ENCODE measurements at places on chromosomes 1 and 21.

DNA sequence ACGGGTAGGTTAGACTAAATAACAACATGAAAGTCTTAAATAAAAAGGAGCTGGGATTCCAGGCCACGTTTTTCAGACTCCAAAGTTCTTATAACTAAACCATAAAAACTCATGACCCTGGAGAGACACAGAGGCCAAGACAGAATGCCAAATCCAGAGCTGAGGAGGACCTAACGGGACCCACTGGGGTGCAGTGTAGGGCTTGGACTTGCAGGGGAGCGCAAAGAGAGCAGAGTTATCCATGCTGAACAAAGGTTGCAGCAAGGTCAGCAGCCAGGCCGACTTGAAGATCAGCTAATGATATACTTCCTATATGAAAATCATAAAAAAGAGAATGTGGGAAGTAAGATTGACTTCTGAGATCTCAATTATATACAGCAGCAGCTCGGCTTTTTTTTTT, 237.1 kb downstream of the TM2D1 start:
- peak; percentile 36 for DNase-seq

GRCh38 chr1:150582371-150582770, 3.0 kb upstream of the MCL1 start:
- no peak for DNase-seq

GRCh38 chr1:191696354-191696753, 461.9 kb upstream of the RGS18 start:
- no peak for DNase-seq

- DNase-seq = no peak
These were observed 33.2 kb downstream of the KIRREL1 start for GRCh38 chr1:158026651-158027050.

GRCh38 chr1:85626818-85627217, 46.3 kb downstream of the CCN1 start:
- DNase-seq = no peak

- DNase-seq = no peak
These were observed 23.9 kb downstream of the PALMD start for GRCh38 chr1:99669821-99670220.

DNA sequence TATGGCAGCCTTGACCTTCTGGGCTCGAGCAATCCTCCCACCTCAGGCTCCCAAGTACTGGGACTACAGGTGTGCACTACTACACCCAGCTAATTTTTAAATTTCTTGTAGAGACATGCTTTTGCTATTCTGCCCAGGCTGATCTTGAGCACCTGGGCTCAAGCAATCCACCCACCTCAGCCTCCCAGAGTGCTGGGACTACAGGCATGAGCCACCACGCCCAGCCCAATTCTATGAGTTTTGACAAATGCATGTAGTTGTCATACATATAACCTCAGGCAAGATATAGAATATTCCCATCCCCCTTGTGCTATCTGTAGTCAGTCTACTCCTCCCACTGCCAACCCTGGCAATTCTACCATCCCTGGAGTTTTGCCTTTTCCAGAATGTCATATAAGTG, 38.7 kb upstream of the TTC22 start:
- no peak for DNase-seq

DNA sequence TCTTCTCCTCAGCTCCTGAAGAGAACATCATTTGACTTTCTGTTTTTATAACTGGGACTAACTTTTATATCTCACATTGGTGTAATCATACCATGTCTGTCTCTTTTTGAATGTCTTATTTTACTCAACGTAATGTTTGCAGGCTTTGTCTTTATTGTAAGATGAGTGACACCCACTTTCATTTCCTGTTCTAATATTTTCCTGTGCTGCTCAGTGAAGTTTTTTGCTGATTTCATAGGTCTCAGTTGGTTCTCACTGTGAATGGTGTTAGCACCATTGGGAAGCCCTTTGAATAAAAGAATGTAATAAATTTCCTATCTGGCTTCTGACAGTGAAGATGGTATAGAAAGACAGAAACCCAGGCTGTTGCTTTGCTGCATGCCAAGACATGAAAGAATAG, 84.0 kb downstream of the RAVER2 start:
- DNase-seq = peak; percentile 16

DNA sequence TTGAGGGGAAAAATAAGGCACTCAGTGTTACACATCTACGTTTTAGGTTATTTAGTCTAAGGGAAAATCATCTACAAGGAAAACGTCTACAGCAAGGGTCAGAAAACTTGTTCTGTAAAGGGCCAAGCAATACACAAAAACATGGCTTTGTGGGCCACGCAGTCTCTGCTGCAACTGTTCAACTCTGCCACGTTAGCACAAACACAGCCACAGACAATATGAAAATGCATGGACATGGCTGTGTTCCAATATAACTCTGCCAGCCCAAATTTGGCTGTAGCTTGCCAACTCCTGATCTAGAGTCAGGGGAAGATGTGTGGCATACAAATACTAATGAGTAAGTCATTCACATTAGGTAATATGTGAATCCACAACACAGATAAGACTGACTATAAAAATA, 40.7 kb downstream of the COA6 start:
- no peak for DNase-seq

DNA sequence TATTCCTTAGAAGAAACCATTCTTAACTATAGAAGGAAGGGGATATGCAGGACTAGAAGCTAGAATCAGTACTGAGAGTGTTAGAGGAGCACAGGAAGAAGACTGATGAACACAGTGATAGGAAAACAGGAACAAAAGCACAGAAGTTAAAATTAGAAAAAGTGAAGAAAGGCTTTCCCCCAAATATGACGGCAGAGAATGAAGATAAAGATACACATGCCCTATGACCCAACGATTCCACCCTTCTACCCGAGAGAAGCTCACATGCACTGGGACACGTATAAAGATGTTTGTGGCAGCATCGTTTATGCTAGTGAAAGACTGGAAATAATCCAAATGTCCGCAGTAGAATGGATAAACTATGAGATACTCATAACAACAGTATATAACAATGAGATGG, 74.2 kb downstream of the DTL start:
- peak; percentile 60 for DNase-seq

- DNase-seq = peak; percentile 77
These were observed 18.8 kb downstream of the PTPRC start for GRCh38 chr1:198657550-198658064.

GRCh38 chr1:151851886-151852285, 1.6 kb downstream of the THEM5 start:
- DNase-seq = no peak

DNA sequence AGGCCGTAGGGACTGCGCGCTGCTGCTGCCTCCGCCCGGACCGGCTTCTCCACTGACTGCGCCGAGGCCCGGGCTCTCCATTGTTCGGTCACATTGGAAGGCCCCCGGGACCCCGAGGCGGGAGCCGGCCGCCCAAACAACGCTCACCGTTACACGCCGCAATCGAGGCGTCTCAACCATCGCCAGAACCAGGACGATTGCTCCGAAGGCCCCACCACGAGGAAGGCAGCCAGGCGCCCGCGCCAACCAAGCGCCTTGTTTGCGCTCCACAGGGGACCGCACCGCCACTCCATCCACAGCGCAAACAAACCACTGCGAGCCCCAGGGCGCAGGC, 595 bp downstream of the GLUL start:
- no peak for DNase-seq

DNA sequence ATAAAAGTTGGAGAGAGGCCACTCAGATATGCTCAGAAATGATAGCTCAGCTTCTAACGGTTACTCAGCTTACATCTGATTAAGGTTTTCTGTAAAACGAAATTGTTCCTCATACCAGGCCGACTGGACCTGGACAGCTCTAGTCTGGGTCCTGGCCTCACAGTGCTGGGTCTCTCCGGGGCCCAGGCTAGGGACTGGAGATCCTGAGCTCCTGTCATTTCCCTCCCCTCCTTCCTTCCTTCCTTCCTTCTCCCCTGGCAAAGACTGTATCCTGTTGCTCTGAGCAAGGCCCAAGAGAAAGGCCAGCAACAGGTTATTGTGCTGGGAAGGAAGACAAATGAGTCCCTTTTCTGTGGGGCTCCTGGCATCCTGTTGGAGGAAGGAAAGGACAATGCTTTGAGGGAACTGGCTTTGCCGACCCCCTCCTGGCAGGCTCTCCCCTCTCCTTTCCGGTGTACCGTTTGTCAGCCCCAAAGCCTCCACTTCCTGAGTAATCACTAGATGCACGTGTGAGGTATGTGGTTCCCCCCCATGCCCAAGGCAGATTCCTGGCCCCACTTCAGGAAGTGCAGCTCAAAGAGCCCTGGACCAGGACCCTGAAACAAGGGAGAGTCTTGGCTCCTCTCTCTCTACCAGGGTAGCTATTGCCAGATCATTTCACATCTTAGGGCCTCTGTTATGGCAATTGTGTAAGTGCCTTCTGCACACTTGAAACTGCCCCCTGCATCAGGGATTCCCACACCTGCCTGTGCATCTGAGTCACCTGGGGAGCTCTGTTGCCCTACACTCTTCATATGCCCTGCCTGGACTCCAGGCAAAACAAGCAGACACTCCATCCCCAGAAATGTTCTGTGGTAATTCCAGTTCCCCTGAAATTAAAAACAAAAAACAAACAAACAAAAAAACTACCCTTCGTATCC, 212.7 kb upstream of the FGGY start:
- no peak for DNase-seq

DNA sequence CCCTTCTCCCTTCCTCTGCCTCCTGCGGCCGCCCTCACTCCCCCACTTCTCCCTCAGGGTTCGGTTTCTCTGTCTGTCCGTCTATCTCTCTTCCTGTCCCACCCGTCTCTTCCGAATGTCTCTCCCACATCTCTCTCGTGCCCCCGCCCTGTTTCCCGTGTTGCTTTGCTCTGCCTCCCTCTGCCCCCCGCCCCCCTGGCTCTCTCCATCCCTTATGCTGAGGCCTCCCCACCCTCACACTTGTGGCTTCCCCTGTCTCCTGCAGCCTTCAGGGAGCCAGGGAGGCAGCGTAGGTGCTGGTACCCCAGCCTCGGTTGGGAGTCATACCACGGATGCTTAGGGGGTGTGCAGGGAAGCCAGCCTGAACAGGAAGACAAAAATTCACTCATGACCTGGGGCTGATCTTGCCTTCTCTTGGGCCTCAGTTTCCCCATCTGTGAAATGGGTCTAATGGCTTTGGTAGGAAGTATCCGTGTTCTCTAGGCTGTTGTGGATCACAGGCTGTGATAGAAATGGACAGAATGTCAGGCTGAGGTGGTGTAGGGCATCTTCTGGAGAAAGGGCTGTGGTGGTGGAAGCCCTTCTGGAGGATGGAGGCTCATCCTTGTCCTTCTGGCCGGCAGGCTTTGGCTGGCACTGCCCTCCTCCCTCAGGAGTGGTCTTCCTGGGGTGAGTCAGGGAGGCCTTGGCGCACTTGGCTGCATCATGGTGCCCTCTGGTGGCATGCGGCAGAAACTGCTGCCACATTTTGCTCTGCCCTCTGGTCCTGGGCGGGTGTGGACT, 55.5 kb downstream of the FOXO6 start:
- DNase-seq = peak; percentile 30

- no peak for DNase-seq
These were observed 48.3 kb downstream of the HTR6 start for GRCh38 chr1:19712928-19713327.

GRCh38 chr1:96259399-96259798, 462.2 kb upstream of the PTBP2 start:
- no peak for DNase-seq
